ENCODE measurements at places on chromosomes 3 and 15.

DNA sequence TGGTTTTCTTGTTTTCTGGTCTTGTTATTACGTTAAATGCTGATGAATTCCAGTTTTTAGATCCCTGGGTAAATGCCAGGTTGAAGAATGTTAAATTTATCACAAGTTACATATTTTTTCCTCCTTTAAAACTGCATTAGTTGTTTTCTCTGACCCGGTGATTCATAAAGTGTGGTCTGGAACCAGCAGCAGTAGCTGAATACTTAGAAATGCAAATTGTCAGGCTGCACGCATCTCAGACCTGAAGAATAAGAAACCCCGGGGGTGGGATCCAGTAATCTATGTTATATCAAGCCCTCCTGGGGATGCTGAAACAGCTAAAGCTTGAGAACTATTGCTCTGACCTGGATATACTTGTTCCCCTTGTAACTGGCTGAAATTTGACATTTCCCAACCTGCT, 69.1 kb downstream of the PEX5L start:
- no peak for DNase-seq

DNA sequence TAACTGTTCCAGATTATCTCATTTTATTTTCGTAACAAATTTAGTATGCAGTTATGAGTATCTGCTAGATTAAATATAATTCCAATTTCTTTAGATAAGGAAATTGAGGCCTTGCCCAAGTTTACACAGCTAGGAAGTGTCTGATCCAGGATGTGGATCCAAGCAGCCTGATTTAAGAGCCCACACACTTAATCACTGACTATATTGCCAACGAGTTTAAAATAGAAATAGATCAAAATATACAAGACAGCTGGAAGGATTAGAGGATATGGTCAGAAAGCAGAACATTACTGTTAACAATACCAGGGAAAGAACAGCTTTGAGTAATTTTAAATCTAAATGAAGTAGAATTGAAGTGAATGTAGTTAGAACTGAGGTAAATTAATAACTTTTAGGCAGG, 215.2 kb downstream of the C3orf38 start:
- no peak for DNase-seq

DNA sequence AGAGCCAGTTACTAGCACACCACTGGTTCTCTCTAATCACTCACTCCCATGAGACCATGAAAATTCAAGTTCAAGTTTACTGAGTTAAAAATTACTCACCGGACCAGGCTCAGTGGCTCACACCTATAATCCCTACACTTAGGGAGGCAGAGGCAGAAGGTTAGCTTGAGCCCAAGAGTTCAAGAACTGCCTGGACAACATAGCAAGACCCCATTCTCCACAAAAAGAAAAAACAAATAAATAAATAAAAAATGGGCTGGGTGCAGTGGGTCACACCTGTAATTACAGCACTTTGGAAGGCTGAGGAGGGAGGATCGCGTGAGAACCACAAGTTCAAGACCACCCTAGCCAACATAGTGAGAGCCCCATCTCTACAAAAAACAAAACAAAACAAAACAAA, 21.2 kb upstream of the CILP start:
- no peak for DNase-seq

GRCh38 chr15:83194528-83194927, 13.1 kb downstream of the HDGFL3 start:
- DNase-seq: no peak

- no peak for DNase-seq
These were observed 114.7 kb upstream of the LRTM1 start for GRCh38 chr3:55042591-55042990.

DNA sequence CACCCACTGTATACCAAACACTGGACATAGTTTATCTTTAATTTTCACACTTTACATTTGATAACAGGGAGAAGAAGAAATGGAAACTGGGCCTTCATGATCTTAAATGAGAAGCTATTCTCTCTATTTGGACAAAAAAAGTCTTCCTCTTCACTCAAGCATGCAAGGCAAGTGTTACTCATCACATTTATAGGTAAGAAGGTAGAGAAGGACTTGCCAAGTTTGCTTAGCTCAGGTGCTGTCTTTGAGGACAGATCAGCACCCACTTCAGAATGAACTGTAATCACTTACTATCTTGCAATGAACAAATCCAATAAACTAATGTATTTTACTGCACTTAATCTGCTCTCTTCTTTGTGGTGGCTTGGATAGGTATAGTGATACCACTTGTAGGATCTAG, 1.1 kb upstream of the MYH15 start:
- no peak for DNase-seq
